ENCODE measurements at places on chromosomes 7 and 10.

GRCh38 chr7:24825931-24826661 is 68.8 kb upstream of the GSDME start:
- no peak for DNase-seq

DNA sequence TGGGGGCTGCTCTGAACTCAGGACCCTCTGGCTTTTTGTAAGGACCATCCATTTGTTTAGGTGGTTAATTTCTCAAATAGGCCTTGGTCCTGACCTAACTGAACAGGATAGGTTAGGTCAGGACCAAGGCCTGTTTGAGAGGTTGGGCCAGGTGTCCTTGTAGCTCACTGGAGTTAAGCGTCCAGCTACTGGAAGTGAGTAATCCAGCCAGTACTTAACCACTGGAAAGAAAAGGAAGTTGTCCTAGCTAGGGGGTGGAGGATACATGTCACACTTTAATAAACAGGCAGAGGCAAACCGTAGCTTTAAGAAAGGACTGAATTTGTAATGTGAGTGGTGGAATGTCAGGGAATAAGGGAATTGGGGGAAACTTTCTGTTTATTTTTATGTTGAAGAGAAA is 96.0 kb downstream of the GPR85 start:
- DNase-seq: no peak

DNA sequence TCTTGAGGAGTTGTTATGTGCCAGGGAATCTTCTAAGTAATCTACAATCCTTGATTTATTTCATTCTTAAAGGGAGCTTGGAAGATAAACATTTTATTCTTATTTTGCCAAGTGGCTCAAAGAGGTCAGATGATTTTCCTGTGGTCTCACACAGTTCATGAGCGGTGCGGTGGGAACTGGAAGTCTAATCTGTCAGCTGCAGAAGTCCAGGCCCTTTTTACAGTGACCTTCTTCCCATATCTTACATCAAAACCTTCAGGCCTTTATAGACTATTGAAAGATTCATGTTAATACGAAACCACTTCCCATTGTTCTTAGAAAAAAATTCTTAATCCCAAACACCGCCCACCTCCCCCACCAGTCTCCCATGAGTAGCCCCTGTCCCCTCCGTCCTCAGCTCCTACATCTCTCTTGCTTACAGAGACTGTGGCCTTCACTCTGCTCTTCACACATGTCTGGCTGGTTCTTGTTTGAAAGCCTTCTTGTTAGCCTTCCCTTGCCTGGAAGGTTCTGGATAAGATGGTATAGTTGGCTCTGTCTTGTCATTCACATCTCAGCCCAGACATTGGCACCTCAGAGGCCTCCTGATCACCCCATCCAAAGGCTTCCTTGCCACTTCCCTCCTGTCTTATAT is 61.5 kb downstream of the ITGA8 start:
- DNase-seq: no peak

GRCh38 chr7:111527545-111527944 is 34.7 kb downstream of the IMMP2L start:
- no peak for DNase-seq

DNA sequence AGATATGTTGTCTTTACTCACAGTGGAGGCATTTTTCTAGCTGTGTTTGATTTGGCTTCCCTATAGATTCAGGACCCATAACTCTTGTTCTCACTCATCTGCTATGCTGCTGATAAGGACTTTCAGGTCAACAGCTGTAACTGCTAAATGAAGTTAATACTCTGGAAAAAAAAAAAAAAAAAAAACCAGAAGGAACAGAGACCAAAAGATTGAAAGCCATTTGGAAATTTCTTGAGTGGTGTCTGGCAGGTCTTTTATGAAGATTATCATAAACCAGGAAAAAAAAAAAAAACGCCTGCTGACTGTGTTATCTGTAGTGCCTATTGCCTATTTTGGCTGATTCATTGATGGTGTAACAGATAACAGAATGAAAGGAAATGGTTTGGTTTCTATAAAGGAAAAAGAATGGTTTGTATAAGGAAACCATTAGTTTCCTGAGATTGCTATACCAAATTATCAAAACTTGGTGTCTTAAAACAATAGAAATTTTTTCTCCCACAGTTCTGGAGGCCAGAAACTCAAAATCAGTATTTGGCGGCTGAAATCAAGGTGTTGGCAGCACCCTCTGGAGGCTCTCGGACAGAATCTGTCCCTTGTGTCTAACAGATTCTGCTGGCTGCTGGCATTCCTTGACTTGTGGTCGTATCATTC is 60.5 kb upstream of the BET1 start:
- DNase-seq: no peak

DNA sequence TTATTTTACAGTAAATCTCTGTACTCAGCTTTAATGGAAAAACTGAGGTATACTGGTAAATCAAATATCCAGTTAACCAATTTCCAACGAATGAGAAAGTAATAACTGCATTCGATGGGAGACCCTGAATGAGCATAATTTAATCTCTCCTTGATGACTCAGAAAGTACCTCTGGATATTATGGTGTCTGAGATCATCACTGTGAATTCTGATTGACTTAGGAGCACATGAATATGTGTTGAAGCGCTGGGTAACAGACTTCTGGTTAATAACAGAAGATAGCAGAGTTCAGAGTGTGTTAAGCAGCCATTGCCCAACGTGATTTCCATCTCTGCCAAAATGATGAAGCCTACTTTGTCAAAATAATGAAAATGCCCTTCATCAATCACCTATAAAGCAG is 116.6 kb downstream of the NRP1 start:
- no peak for DNase-seq

- no peak for DNase-seq
These were observed 277.0 kb downstream of the USP6NL start for GRCh38 chr10:11334436-11334835.

DNA sequence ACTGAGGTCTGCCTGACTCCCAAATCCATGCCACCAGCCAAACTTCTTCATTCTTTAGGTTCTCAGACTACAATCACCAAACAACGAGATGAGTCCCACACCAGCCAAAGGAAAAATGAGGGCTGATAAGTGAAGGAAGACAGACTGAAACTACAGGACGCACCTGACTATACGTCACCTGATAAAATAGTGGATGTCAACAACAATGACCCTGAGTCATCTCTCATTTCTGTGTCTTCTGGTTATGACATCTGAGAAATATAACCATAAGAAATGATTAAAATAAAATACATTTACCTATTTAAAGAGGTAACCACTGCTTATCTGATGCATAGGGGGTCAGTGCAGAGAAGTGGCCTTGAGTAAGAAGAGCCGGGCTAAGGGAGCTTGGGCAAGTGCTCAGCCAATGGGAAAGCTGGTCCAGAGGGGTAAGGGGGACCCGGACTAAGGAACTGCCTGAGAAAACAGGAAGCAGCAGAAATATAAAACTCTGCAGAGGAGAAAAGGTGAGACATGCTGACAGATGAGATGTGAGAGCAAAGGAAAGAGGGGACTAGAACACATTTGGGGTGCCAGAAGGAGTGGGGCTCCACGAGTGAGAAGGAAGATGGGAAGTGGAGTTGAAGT is 51.8 kb downstream of the HIPK2 start:
- no peak for DNase-seq

- DNase-seq: no peak
These were observed 30.0 kb upstream of the SGMS1 start for GRCh38 chr10:50653758-50654157.

DNA sequence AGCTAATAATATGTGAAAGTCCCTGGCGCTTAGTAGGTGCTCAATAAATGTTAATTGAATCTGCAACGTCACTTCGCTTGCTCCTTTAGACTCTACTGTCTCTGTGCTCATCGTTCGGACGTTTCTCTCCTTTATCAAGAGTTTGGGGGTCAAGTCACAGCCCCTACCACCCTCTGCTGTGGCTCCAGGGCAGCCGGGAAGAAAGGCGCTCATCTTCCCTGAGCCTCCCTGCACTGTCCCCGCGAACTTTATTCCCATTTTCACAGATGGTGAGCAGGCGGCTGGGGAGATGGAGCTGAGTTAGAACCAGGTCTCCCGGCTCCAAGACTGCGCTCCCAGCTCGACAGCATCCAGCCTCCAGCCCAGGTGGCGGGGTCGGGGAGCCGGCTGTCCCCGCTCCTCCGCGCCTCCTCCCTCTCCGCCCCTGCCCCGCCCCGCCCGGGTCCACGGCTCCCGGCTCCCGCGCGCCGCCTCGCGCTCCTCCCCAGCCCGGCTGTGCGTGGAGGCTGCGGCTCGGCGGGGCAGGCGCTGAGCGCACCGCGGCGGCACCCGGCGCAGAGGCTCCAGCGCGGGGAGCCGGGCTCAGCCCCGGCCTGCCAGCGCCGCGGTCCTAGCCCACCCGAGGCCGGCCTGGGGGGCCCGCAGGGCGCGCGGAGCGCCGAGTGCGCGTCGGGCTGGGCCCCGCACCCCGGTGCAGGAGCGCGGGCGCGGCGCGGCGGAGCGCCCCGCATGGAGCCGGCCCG is at the start of gene CLEC2L:
CLEC2L (plus strand) TSS at position 487 of the 743 bp plus-strand sequence; CDS start at position 730, 243 bp downstream.
- no peak for DNase-seq

- no peak for DNase-seq
These were observed 203.4 kb downstream of the MAD1L1 start for GRCh38 chr7:2029211-2029905.

GRCh38 chr10:9018195-9019173 is 964.0 kb downstream of the GATA3 start:
- no peak for DNase-seq

DNA sequence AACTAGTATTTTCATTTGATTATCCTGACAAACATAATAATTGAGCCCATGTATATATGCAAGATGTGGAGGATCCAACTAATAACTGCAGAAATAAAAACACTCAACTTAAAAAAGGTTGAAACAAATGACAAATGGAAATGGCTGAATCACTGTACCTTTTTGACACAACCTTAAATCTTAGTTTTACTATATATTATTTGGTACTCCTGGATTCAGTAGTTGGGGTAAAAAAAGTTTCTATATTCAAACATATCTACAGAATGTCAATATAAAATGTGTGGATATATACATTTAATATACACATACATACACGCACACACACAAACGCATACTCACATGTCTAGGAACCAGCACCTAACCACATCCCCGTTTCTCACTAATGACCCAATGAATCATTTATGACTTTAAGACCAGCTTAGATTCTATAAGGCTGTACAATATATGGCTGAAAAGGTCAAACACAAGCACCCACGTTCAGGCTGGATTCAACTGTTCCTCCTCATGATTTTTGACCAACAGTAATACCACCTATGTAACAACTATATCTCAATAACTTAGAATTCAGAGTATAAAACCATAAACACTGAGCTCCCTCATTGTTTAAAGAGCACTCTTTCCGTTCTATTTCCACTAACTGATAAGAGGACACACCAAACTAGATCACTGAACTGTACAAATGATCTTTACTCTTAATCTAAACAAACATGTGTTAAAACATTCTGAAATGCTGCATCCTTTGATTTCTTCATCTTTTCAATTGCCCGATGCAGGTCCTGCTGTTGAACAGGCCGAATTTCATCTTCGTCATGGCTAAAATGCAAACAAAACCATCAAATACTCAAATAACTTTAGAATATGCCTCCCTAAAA is 63.8 kb downstream of the ATAD1 start:
- DNase-seq: no peak

- DNase-seq: no peak
These were observed 10.1 kb downstream of the KCNIP2 start for GRCh38 chr10:101833466-101833865.

DNA sequence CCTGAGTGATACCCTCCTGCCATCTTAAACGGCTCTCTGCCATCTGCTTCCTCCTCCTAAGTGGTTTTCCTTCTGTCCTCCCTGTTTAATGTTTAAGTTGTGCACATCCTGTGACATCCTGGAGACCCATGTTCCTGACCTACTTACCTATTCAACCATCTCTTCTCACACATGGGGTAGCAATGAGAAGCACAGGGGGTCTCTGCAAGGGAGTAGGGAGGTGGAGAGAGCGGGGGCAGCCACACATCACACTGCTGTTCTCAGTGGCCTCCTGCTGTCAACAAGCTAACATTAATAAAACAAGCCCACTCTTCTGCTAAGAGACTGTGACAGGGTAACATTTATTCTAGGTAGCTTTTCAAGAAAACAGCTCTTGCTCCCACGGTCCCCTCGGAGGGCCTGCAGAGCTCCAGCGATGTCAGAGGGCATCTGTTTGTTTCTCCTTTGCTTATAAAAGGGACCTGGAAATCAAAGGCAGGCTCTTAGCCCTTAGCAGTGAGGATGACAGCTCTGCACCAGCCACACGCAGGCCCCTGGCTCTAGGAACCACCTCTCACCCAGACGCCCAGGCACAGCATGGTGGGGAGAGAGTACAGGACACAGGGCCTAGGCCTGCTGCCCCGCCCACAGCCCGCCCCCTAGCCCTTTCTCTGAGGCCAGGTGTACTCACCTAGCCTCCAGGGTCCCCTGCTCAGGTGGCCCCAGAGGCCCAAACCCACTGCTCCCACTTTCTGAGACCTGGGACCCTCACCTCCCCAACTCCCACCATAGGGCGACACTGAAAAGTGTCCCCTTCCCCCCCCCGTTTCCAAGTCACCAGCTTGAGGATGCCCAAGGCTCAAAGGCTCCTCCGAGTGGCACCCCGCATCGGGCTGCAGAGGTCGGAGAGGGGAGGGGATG is 943 bp upstream of the SLC18A2 start:
- no peak for DNase-seq

DNA sequence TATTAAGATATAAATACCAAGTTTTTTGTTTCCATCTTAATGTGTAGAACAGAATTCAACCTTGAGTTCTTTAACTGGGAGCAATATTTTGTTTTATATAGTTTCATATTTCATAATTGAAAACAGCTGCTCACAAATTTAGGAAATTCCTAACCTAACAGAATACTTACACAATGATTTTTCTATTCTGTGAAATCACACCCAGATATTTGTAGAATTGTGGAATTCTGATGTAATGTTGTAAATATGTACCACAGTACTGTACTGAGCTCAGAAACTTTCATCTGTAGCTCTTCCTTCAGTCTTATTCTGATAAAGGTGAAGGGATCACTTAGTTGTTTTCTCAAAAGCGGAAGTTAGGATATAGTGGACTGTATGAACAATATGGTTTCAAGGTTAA is 143.4 kb upstream of the GLI3 start:
- no peak for DNase-seq

DNA sequence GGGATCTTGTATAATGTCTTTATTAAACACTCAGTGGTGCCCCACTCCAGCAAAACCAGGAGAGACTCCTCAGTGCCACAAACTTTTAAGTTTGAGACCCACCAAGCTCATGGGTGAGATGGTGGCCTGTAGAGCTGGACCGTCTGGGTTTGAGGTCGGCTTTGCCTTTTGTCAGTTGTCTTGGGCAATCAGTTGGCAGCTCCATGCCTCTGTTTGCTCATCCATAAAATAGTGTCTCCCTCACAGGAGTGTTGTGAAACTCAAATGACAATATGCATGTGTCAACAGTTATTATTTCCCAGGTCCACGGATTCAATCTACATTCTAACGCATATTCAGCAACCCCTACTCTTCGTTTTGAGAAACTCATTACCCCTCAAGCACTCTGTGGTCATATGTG is 367.8 kb upstream of the C7orf33 start:
- DNase-seq: no peak
